NCI-H1694 treated with DMSO at 0.1 percent for 48 hours (cell line): ENCODE measurements at places on chromosomes 7 and 10.

GRCh38 chr7:157481389-157481788, 144.6 kb downstream of the DNAJB6 start:
- DNase-seq = no peak

GRCh38 chr10:103793920-103794883, 61.2 kb downstream of the SH3PXD2A start:
- no peak for DNase-seq

GRCh38 chr10:47286116-47286505, 13.9 kb upstream of the GDF10 start:
- no peak for DNase-seq

GRCh38 chr7:101519324-101520023, 109.6 kb downstream of the MYL10 start:
- no peak for DNase-seq

DNA sequence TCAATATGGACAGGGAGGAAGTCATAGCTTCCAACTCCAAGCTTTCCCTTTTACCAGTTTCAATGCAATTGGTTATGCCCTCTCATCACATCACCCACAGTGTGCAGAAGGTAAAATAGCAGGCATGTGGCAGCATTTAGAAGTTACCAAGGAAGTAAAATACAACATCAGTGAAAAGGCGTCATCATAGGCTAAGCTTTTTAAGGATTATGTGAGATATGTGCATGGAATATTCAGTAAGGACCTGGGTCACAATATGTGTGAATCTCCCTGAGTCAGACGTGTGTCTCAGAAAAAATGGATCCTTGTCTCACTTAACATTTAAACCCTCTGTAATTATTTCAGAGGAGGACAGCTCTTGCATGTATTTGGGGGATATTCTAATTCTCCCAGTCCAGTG, 522.8 kb upstream of the POM121L12 start:
- no peak for DNase-seq

GRCh38 chr7:87510411-87510875, 35.0 kb upstream of the ABCB4 start:
- DNase-seq = no peak

DNA sequence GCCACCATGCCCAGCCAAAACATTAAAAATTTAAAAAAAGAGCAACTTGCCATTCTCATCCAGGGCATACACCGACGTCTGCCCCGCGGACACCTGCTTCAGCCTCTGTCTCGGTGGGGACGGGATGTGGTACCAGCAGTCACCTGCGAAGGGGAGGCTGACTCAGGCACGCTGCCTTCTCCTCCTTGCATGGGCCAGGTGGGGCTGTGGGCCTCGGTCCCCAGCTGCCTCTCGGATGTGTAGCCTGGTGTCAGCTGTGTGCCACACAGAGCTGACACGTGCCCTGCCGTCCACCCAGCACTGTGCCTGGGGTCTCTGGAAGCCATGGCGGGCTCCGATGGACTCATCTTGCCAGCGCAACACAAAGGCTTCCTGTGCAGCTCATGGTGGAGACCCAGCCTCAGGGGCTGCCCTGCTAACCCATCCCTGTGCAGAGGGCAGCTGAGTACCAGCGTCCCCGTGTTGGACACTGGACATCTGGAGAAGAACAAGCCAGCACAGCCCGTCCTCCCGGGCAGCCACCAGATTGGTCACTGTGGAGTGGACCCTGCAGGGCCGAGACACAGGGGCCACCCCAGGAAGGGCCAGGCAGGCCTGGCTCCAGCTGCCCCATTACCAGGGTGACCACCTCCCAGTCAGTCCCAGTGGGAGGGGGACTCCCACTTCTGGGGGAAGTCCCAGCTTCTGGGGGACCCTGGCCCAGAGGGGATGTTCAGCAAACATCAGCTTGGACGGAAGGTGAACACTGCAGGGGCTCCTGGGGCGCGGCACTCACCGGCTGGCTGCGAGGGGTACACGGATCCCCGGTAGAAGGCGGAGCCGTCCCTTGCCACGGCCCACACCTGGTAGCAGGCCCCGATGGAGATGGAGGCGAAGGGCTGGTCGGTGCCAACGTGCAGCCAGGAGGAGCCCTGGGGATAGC, 10.6 kb downstream of the BHLHA15 start:
- DNase-seq = no peak

- DNase-seq = no peak
Measured at GRCh38 chr10:63137306-63137705, 4.2 kb downstream of the NRBF2 start.

DNA sequence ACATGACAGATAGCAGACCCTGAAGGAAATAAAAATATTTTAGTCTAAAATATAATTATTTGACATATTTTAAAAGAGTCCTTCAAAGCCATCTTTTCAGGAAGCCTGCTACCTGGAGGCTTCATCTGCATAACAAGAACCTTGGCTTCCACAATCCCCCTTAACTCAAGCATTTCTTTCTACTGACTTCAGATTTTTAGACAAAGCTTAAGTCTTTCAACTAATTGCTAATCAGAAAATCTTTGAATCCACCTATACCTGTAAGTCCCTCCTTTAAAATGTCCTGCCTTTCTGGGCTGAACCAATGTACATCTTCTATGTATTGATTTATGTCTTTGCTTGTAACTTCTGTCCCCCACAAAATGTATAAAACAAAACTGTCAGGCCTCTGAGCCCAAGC, 23.5 kb upstream of the PRF1 start:
- no peak for DNase-seq

- DNase-seq = no peak
Measured at GRCh38 chr10:98236862-98237261, 31.1 kb downstream of the LOXL4 start.

DNA sequence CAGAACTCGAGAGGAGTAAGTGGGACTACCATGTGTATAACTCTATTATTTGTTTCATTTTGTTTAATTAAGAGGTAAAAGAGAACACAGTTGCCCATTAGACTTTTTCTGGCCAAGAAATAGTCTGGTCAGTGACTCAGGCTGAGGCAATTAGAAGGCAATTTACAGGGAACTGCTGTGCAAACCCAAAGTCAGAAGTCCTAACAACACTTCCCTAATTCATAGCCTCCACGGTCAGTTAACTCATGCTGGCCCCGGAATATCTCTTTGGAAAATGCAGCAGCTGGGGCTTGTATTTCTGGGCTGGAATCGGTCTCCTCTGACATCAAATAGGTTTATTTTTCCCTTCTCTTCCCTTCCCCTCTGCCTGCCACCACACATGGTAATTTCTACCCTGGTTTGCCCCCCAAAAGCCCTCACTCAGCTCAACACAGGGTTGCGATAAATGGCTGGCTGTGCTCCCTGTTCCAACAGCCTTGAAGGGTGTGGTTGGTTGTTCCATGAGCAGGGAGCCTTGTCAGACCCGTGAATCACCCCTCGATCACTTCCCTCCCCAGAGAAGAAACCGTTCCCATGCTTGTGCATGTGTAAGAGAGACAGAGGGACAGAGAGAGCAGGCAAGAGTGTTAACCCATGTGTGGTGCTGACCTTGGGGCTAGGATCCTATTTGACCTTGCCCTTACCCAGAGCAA, 5.3 kb downstream of the SH3PXD2A start:
- DNase-seq = no peak

- no peak for DNase-seq
Measured at GRCh38 chr10:91698258-91698657, 65.4 kb upstream of the PPP1R3C start.

DNA sequence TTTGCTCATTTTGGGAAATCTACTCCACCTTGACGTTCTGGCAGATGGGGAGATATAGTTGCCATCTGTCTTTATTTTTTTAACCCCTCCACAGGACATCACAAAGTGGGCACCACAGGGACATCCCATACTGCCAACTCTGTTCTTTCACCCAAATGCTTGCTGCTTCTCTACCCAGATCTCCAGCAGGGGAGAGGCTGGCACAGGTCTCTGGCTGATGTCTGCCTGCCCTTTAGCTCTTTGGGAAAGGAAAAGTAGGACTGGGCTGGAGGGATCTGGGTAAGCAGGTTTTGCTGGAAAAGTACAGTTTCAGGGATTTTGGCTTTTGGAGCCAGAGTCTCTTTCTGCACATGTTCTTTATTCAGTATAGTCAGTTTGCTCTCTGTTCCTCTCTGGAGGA, 156.7 kb downstream of the ANLN start:
- peak; percentile 73 for DNase-seq

DNA sequence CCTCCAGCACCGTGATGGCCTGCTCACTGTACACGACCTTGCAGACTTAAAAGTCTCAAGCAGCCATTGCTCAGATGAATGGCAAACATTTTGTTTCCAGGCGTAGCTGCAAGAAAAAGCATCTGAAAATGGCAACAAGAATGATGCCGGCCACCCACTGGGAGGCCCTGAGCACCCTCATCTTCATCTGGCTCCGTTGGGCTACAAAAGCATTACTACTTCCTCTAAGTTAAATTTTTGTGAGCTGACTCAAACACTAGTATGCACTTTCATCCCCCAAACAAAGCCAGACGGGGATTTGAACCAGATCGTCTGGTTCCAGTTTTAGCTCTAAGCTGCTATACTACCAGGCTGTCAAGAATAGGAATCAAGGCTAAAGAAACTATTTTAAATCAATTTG, 116.6 kb upstream of the CDK1 start:
- no peak for DNase-seq

- DNase-seq = no peak
Measured at GRCh38 chr7:50359258-50359994, 54.9 kb downstream of the IKZF1 start.

DNA sequence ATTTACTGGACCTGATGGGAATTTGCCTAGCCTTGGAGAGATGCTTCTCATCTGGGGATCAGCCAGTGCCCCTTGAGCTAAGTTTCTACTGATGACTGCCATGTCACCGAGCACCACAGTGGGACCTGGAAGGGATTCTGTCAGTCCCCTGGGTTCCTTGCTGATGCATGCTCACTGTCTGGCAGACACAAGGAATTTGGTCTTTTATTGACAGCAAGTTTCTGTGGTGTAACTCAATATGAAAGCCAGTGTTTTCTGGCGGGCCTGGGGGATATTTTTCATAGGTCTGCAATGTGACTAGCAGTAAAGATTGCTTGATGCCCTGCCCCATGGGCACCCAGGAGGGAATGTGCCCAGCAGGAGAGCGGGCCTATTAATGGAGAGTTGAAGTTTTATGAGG, 30.7 kb downstream of the MAP3K8 start:
- DNase-seq = no peak
